ENCODE measurements at places on chromosomes 3 and 15.

GRCh38 chr15:73936181-73936580, 9.9 kb downstream of the LOXL1 start:
- no peak for DNase-seq

GRCh38 chr3:9951962-9952805, at the start of gene PRRT3:
Gene PRRT3 (minus strand): TSS chr3:9952408. CDS start chr3:9950115, 2,293 bp downstream.
- no peak for DNase-seq

DNA sequence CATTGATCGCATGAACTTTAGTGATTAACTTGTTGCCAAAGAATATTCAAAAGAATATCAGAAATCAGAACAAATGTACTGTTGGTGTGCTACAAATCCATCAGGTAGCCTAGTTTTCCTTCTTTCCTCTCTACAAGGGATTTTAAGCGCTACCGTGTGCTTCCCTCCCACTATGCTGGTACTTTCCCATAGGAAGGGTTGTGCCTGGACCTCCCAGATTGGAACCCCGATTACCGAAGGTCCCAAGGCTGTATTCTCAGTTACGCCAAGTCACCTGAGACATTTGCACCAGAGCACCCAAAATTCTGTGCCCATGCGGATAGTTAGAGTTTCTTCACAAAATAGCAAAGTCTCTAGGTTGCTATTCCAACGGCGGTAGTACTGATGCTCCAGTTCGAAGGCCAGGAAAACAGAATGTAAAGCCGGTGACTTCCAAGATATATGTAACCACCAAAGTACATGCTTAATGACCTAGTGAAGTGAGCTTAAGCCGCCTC, 23.4 kb upstream of the GATM start:
- no peak for DNase-seq

GRCh38 chr3:183822631-183823030, 2.7 kb downstream of the MAP6D1 start:
- DNase-seq = no peak

DNA sequence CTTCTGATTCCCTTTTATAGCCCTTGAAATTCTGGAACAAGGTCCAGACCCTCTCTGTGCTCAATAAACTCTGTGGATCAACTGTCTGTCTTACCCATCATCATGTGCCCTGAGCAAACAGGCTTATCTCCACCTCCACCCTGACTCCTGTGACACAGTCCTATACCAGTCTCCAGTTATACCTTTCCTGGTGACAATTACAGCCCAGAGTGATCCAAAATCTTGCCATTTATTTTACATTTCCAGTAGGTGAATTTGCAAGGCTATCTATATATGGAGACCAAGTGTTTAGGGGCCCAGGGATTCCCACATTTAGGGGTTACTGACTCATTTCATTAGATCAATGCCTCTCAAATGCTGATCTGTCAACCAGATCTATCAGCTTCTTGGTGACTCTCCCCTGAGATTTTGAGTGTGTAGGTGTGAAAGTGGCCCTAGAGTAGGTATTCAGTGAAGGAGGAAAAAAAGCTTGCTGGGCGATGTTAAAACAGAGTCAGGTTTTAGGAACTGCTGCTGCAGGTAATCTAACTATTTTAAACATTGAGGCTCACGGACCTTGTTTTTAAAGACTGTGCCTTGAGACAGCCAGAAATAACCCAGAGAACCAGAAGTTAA, 229.6 kb upstream of the WNT5A start:
- DNase-seq = no peak

GRCh38 chr15:70060993-70061305, 36.8 kb downstream of the TLE3 start:
- DNase-seq = no peak

GRCh38 chr3:45366290-45366689, 22.1 kb upstream of the LARS2 start:
- no peak for DNase-seq

DNA sequence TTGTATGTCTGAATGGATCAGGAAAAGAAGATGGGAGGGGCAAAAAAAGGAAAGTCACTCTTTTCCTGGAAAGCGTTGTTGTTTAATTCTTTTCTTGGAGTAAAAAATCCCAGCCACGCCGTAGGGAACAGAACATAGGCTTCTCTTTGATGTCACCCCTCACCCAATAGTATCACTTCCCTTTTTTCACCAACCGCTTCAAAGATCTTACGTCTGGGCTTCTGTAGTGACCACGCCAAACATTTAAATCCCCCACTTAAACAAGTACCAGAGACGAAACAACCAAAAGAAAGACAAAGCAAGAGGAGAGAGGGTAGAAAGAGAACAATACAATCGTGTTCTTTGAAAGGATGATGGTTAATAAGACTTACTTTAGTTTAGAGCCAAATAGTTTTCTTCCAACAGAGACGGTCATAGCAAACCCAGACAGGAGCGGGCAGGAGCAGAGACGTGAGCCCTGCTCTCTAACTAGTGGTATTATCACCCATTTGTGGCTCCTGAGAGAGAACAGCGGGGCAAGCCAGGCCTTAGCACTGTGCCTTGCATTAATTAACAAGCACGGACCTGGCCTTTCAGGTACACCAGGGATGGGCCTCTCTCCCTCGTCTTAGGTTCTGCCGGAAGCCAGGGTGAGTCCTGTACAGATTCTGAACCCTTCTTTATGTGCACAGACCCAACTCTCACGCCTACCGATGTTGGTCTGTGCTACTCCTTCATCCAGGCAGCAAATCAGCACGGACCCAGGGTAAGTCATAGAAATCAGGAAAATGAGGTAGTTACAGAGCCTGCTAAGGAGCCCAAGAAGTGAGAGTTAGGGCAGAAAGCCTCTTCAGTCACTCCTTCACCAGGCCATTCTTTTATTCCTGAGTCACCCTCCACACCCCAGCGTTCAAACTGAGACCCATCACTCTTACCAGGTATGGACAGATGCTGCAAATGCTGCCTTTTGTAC, 28.2 kb upstream of the BCL6 start:
- no peak for DNase-seq

- no peak for DNase-seq
Observed at GRCh38 chr3:775178-775880, 317.5 kb upstream of the CNTN6 start.

DNA sequence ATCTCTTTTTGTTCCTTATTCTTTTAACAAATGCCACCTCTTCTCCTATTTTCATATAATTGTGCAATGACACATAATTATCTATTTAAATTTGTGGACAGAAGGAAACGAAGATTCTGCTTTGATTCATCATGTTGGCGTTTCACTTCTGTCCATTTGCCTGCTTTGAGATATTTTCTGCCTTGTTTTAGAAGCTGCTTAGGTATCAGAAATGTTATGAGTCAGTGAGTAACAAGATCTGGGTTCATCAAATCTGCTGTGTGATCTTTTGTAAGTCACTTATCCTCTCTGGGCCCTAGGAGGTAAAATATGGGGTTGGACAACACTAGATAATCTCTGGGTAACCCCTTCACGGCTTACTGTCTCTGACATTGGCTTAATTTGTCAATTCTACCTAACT, 7.3 kb upstream of the MINDY4B start:
- no peak for DNase-seq

DNA sequence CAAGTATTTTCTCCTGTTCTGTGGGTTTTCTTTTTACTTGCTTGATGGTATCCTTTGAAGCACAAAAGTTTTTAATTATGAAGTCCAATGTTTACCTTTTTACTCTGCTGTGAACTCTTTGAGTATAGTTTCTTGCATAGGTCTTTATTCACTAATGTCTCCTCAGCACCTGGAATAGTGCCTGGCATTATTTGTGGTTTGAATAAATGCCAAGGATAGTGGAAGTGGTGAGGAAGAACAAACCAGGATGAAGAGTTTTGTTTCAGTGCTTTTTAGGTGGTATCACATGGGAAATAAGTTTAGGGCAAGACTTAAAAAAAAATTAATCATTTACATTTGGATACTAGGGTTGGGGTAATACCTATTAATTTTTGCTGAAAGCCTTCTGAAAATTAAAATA, 25.7 kb downstream of the GPD1L start:
- no peak for DNase-seq

GRCh38 chr3:30893678-30894325, 659 bp downstream of the GADL1 start:
- no peak for DNase-seq

DNA sequence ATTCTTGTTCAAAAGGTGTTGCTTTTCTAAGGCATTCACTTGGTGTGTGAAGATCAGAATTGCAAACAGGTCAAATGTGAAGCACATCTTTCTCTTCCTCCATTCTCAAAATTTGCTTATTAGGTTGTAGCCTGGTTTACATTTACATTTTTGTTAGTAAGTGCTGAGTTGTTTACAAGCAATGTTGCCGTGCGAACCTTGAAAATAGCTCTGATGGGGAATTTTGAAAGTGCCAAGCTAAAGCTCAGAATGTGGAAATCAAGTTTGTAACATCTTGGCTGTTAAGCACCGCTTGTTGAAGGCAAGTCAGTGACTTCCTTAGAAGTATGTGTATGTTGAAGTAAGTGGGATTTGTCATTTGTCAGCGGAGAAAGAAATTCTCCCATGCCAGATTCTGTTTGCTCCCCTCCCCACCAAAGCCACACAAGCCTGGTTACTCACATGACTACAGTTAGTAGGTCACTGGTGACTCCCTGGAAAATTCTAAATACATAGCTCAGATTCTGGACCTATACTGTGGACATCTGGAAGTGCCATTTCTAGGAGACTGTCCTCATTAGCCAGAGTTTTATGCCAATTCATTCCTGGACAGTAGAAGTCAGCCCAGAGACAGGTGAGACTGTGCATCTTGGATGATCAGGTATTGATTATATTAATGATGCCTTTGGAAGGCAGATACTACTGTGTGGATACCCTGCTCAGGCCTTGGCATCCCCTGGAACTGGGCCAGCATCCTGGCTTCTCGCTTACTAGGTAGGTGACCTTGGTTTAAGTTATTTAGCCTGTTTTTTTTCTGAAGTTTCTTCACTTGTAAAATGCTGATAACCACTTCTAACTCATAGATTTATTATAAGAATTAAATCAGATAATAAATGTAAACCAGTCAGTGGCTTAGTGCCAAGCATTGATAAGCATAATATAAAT, 390.6 kb upstream of the SEMA6D start:
- no peak for DNase-seq

DNA sequence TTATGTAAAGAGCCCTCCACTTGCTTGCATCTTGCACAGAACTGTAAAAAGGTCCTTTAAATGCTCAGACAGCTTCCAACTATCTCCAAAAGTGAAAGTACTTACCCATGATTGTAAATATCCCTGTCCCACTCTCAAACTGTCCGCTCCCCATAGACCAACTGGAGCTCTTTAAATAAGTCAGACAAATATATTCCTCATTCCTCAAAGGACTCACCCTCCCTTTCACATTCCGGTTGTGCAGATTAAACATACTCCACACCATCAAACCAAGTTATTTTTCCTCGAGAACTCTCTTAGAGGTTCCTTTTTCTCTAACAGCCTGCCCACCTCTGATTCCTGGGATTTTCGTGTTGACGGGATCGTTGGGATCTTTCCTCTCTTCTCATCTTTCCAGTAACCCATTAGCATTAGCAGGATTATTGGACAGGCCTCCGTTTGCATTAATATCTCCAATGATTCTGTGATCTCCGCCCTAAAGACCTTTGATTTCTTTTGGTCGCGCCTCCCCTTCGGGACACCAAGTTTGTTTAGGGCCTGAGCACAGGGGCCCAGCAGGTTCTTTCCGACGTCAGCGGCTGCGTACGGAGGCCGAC, 763 bp downstream of the GOLGB1 start:
- no peak for DNase-seq

DNA sequence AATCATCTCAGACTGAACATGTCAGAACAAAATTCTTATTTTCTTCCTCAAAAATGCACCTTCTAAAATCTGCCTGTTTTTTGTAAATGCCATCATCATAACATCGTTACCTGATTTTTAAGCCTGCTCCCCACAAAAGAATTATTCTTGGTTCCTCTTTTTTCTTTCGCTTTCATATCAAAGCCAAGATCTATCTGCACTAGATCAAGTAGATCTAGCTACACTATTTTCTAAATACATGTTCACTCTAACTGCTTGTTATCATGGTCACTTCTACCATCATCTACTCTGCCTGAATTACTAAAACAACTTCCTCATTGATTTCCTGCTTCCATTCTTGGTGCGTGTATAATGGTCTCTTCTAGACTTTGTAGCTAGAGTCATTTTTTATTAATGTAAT, 217.7 kb downstream of the ARPP21 start:
- no peak for DNase-seq

DNA sequence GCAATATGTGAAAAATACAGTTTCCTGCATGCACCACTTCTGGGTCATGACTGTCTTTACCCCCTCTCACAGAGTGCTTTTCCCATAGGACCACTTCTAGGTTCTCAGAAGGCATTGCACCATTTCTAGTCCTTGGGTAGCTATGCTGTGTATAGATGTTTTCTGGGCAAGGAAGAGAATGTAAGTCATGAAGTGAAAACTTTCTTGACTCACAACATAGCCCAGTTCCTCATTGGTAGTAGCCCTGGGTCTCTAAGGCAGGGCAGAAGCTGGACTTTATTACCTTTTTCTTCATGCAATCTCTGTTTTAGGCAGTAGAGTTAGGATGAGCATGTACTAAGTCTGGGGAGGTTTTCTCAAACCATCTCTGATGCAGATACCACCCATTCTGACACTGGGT, 203.1 kb downstream of the EPHB1 start:
- DNase-seq = no peak

GRCh38 chr3:128610451-128611070, 40.1 kb downstream of the RPN1 start:
- no peak for DNase-seq

- DNase-seq = no peak
Observed at GRCh38 chr3:182622241-182622545, 171.1 kb upstream of the ATP11B start.

DNA sequence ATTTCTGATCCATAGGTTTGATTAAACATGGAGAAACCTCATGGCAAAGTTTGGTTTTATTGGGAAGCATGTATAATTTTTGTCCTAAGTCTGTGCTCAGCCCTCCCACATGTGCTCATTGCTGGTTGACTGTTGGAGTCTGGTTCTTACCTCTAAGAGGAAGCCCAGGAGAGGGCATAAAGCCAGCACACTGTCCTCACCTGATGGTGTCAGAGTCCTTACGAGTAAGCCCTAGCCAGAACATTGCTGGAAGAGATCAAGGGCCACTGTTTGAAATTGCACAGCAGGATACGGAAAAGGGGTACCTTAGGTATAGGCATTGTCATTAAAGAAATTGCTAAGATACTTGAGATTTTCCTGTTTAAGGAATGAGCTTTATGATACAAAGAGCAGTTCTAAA, 21.3 kb downstream of the MLH1 start:
- DNase-seq = no peak
